ENCODE measurements at places on chromosomes 4 and X.

DNA sequence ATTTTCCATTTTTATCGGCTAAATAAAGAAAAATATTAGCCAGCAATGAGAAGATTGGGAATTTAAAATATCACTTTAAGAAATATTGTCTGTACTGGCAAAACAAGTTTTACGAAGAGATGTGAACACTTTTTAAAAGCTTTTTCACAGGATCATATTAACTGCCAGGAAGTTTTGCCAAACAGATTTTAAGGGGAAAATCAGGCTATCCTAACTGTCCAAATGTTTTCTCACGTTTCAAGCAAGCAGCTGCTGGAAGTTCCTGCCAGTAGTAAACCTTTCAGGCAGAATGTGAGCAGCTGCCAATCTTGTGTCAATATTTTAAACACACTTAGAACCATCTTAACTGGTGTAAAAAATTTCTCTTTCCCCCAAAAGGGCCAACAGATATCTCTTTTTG is 101.1 kb downstream of the ADGRL3 start:
- DNase-seq = no peak

- no peak for DNase-seq
Measured at GRCh38 chr4:27003642-27004113, 143.0 kb downstream of the STIM2 start.

DNA sequence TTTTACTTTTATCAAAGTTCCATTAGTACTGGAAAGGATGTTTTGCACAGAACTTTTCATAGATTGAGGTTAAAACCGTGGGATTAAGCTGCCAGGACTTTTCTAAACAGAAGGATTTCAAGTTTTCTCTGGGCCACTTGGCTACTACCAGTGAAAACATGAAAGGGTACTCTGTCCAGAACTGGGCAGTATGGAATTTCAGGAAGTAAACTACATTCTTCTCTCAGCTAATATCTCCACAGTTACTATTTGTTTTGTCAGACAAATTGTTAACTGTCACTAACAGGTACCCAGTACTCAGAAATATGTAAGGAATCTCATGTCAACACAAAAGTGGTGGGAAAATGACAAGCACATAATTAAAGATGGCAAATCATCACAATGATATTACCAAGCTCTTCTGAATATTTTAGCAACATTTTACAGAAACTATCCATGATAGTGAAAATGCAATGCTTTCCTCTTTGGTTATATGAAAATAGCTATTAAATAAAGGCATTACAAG is 454.4 kb downstream of the C4orf33 start:
- DNase-seq = no peak

- no peak for DNase-seq
Measured at GRCh38 chr4:158422546-158422945, 99.1 kb upstream of the RXFP1 start.

DNA sequence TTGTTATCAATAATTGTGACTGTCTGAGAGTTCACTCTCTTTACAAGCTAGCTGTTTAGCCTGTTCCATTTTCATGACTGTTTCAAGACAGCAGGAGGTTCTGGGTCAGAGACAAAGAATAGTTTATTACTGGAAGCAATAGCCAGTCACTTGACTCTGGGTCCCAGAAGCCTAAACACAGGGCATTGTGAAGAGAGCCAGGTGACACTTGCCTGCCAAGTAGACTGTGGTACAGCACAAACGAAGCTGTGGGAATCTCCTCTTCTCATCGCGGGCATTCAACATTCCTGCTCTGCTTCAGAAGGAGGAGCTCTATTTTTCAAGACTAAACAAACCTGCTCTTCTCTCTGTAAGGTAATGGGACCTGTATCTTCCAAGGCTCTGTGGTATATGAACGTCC is 485.1 kb downstream of the TRIML1 start:
- DNase-seq = no peak

- DNase-seq = no peak
Measured at GRCh38 chrX:19791562-19791961, 95.8 kb downstream of the SH3KBP1 start.

DNA sequence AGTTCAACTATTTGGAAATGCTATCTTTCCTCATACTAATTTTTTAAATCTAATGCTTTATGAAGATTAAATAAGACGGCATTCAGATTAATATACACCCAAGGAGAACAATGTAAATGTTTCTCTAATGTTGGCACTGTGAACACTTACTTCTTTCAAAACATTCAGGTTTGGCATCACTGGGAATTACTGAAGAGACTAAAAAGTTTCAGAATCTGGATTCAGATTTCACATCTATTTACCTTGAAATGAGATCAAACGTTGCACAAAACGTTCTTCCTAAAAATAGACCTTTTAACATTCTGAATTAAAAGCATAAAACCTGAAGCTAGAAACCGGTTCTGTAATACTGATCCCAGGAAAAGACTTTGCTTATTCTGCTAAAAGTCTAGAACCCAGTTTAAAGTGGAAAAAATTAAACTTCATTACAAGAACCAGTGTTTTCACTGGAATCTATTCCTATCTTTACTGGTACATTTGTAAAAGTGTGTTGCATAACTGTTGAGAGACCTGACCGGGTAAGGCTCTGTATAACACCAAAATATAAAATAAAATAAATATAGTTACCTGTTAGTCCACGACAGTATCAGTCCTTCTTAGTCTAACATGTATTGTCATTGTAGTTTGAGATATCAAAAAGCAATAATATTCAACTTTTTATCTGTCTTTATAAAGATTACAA is 117.4 kb upstream of the MAP9 start:
- DNase-seq = no peak

DNA sequence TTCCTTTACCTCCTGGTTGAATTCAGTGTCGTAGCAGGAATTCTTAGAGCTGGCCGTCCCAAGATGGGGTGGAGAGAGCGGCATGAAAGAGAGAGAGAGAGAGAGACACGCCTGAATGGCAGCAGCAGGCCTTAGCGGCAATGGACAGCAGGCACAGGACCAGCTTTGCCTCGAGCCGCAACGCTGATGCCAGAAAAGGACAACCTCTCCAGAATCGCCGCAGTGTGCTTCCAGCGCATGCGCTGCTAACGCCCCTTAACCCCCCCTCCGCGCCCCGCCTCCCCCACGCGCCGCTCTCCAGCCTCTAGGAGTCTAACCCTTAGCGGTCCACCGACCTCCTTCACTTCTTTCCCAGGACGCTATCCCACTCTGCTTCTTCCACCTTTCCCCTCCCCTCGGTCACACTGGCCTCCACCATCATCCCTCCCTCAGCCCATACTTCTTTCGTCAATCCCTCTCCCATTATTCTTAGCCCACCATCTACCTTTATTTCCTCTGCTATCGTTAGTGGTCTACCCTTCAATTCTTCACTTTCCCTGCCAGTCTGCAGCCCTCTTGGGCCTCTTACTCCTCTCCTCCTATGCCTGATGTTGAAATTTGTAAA is 10.5 kb upstream of the ZCCHC13 start:
- peak; percentile 60 for DNase-seq

DNA sequence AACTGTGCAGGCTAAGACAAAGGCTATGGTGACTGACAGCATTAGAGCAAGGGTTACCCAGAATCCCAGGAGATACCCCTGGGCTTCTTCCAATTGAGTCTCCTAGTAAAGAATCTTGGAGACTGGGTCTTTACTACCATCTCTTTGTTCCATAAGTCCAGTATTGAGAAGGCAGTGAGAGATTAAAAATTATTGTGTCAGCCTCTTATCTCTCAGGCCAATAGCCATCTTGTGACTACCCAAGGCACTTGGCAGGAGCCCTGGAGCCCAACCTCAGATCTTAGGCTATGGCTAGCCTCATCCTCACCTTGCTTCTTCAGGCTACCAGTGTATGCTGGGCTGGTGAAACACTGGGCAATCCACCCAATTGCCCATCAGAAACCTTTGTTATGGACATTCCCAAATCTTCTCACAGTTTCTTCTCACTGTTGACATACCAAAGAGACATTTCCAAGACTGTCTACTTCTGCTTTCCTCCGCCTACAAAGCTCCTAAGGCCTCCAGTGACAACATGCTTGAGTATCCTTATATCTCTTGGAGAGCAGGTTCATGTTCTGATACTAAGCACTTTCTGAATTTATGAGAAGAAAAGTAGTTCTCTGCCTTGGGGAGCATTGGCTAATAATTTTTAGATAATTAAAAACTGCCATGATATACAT is 76.3 kb upstream of the STIM2 start:
- DNase-seq = no peak

DNA sequence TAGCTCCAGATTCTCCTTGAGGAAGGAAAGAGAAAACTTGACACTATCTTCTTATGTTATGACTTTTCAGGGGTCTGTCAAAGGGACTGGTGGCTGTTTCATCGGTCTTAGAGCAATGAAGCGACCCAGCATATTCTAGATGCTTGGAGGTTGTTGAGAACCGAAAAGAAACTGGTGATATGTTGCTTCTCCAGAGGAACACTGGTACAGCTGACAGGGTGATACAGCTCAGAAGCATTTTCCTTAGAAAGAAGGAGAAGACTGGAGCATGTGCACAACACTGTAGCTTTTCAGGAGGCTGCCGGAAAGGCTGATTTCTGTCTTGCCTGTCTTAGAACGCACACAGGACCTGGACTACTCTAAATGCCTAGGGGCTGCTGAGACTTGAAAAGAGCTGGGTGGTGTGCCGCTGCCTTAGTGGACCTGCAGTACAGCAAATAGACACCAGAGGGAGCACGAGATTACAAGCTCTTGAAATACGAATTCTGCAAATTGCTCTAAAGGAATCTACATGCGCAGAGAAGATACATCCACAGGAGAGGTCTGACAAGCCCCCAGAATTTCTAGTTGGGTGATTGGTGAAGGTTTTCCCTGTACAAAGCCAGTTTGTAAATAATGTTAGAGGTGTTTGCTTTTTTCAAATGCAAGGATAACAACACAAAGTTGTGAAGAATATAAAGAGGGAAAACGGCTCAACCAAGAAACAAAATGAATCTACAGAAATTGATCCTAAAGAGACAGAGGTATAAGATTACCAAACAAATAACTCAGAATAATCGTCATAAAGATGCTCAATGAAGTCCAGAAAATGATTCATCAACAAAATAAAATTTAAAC is 223.1 kb upstream of the DMD start:
- DNase-seq = peak; percentile 61

- no peak for DNase-seq
Measured at GRCh38 chr4:62301500-62301899, 1101.4 kb downstream of the ADGRL3 start.
